Activated CD8-positive, alpha-beta T cell treated with anti-CD3 and anti-CD28 coated beads for 36 hours (primary cell): ENCODE measurements at places on chromosomes 12 and 14. TPM values are rescaled to one million over a fixed set of nuclear protein-coding genes. Genes with fewer than 3 reads are reported as not detected.

DNA sequence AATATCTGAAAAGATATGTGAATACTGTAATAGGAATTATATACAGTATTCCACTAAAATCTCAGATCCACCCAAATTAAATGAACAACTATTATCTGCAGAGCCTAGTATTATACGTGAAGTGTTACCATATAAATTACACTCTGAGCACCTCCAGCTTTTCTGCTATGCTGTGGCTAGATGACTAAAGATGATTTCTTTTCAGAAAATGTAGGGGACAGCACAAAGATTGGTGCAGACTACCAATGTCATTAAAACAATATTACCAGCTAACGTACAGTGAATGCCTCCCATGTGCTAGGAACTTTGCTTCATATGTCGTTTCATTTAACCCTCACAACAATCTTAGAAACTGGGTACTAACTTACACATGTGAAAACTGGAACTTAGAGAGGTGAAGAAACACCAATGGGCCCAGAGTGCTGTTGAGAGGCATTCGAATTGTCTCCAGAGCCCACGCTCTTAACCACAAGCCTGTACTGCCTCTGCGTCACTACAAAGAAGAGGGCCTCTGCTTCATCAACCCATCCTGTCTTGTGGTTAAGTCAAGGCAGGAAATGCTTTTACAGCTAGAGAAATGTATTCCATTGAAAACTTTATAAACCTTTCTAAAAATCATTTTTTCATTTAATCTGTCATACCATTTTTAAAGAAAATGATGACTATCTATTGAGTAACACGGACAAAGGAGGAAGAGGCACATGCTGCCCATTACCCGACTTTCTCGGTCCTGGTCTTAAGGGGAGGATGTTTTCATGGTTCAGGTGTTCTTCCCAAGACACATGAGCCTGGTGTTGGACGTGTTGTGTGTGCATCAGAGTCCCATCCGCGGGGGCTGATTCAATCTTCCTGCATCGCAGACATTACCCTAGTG, 1.3 kb downstream of the GPR65 start:
- peak; percentile 85 for DNase-seq

The DCP1B gene
- 14.2 TPM for total RNA-seq

DNA sequence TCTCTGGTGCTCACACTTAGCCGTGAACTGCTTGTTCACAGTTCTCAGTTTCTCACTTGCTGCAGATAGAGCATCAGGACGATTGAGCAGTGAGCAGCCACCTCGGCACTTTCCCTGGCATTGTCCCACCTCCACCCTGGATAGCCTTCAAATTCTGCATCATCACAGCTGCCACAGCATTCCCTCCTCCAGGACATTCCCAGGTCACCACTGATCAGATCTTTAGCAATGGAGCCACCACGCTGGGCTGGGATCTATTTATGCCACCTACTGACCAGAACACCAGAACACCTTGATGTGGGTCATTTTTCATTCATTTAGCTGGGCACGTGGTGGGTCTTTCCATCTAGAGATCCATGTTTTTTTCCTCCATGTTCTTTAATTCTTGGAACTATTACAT, 23.6 kb downstream of the ACADS start:
- DNase-seq = no peak

GRCh38 chr12:18818579-18819268, 80.8 kb downstream of the CAPZA3 start:
- no peak for DNase-seq

GRCh38 chr12:41228066-41228820, 40.1 kb downstream of the PDZRN4 start:
- no peak for DNase-seq

DNA sequence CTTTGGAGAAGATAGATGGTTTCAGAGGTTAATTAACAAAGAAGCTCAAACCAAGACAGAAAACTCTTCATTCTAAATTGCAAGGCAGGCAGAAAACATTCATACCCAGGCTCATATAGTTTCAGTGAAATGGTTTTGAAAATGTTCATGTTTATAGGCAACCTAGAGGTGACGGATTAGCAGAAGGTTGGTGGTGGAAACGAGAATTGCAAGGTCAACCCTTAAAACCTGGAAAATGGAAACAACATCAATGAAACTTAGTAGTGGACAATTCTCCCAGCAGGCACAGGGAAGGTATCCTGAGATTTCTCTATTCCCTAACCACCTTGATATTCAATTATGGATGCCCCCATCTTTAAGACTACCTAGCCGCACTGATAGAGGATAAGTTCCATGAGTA, 965 bp downstream of the CD163 start:
- DNase-seq = no peak

The RAP1B gene
- 187 TPM for total RNA-seq

DNA sequence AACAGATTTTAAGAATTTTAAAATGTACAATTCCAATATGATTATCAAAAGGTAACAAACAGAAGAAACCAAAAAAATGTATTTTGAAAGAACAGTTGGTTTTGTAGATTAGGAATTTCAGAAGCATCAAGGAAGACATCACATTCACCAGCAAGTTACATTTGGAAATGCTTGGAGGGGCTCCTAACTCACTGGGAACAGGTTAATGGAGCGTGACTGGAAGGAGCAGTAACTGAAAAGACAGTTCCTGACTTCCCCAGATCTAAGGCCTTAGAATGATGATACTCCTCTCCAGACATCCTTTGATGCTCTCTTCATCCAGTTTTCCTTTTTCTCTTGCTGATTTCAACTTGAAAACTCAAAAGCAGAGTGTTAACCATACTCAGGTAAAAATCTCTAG, 220.0 kb upstream of the EGLN3 start:
- DNase-seq = no peak

GRCh38 chr12:55072083-55072482, 52.3 kb downstream of the NEUROD4 start:
- DNase-seq = peak; percentile 86

- no peak for DNase-seq
These were observed 214.9 kb downstream of the ADAMTS20 start for GRCh38 chr12:43336962-43337555.

The SLC10A1 gene
- total RNA-seq = not detected

DNA sequence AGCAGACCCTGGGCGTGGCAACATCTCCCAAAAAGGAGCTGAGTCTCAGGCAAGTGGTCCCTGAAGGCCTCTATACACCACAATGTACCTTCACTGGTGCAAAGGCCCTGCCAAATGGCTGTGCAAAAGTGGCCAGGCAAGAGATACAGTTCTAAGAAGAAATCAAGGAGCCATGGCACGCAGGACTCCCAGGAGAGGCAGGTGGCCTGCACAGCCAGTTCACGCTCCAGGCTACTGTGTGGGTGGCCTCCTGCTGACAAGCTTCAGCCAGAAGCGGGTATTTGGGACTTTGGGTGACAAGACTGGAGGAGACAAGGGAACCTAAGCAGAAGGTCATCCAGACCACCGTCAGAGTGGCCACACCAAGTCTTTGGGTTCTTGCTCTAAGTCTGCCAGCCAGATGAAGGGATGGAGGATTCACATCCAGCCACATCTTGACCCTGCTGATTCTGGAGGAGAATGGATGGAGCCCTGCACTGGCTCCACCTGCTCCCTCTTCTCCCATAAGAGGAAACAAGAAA, 20.5 kb upstream of the ZFP36L1 start:
- DNase-seq = no peak

The CYP27B1 gene
- 7.6 TPM for total RNA-seq

The RHOJ gene
- total RNA-seq = not detected

- DNase-seq = no peak
These were observed 126.6 kb downstream of the SCARB1 start for GRCh38 chr12:124737040-124737419.

The SPTB gene
- total RNA-seq = 0.07 TPM

GRCh38 chr12:107196681-107197080, 103.3 kb upstream of the CRY1 start:
- no peak for DNase-seq

The WNT1 gene
- not detected for total RNA-seq

The OR6C68 gene
- not detected for total RNA-seq

DNA sequence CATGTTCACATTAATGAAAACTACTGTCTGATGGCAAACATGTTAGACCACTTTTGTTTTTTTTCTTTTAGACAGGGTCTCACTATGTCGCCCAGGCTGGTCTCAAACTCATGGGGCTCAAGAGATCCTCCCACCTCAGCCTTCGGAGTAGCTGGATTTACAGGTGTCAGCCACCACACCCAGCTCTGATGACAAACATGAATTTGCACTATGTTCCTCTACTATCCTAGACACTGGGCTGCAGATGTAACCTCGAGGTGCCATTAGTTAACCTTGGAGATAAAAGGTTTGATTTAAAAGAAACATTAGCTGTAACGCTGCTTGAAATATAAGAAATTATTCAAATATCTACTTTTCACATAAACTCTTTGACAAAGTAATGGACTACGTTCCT, 8.1 kb downstream of the VPS37B start:
- DNase-seq = no peak

DNA sequence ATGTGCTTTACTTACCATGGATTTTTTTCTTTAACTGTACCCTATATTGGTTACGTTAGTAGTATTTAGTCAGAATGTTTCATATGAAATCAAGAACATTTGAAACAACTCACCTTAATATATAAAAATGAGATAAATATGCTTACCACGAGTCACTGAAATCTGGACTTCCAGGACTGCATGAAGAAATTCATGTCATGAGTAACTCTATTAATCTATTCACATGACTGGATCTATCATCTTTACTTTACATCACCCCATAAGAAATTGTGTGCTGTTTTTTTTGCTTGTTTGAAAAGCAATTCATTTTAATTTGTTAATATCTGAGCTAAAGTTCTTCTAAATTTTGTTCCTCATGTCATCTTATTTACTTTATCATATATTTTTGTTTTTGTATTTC, 5.2 kb downstream of the EPYC start:
- DNase-seq = no peak
